RWPE2 (cell line): ENCODE measurements at places on chromosomes 6 and 20.

GRCh38 chr20:22810626-22811569, 224.2 kb upstream of the SSTR4 start:
- DNase-seq: no peak

- DNase-seq: peak; percentile 76
Measured at GRCh38 chr20:57384953-57385761, 6.0 kb upstream of the RBM38 start.

DNA sequence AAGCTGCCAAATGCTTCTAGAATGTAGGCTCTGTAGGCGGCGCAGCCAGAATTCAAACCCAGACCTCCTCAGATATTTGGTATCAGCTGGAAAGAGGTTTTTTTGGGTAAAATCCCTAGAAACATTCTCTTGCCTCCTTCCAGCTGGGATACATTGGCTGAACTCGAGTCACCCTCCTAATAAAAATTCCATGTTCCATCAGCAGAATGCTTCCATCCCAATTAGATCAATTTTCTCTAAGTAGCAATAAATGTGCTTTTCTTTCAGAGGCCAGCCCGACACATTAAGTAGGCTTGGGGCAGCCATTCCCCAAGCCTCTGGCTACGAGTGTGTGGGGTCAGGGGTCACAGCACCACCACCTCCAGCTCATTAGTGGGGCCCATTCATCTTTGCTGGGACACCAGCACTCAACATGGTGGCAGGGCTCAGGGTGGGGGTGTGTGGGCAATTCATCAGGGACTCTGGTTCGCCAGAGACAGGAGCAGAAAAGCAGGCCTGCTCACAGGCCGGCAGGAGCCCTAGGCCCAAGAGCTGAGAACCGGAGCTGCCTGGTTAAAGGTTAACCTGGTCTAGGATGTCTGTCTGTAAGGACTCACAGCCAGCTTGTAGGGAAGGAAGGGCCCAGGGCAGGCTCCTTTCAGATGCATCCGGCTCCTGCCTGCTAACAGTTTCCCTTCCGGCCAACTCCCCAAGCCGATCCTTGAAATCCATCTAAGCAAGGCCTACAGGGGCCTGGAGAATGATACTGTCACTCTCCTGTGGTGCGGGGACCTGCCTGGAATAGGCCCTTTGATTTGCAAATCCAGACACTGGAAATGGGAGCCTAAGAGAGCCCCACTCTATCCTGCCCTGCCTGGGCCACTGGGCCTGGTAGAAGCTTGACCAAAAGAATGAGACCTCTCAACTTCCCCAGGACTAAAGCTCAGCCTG, 159.1 kb upstream of the TOP1 start:
- no peak for DNase-seq

- no peak for DNase-seq
Measured at GRCh38 chr6:158503846-158504245, 56.0 kb upstream of the TMEM181 start.

DNA sequence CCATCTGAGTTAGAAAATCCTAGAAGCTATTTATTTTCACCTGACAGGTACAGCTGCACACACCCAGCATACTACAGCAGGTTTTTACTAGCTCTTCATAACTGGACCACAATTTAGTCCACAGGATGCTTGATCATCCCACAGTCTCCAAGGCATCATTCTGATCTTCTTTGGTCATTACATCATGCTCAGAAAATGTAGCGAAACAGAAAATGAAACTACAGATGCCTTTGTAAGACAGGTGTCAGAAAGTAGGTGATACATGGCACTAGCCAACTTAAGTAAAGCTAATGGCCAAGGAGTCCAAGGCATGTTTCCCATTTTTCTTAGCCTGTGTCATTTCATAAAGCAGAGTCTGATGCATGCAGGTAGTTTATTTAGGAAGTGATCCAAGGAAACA, 102.3 kb downstream of the HTR1B start:
- no peak for DNase-seq
